Tongue (tissue), 3 donors: ENCODE measurements at places on chromosomes 4 and X.
A peak's percentile ranks its signal among the peaks of the same experiment; 100 is the strongest.

GRCh38 chrX:1751781-1752180, 136.9 kb downstream of the ASMT start:
- DNase-seq, result no peak

- DNase-seq, result peak; percentile 78
Measured at GRCh38 chrX:9538544-9539045, 73.7 kb downstream of the TBL1X start.

DNA sequence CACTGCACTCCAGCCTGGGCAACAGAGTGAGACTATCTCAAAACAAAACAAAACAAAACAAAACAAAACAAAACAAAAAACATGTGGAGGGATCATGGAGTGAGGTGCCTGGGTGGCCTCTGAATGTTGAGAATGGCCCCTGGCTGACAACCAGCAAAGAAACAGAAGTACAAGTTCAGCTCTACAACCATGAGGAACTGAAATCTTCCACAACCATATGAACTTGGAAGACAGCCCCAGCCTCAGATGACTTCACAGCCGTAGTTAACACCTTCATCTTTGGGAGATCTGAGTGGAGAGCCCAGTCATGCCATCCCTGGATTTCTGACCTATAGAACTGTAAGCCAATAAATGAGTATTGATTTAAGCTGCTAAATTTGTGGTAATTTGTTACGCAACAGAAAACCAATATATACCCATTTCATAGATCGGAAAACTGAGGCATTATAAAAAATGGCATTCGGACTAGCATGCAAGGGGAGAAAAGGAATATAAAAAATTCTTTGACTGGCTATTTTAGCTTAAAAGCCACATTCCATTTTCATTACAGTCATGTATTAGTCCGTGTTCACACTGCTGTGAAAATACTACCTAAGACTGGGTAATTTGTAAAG, 138.7 kb upstream of the RAPGEF2 start:
- DNase-seq, result no peak

DNA sequence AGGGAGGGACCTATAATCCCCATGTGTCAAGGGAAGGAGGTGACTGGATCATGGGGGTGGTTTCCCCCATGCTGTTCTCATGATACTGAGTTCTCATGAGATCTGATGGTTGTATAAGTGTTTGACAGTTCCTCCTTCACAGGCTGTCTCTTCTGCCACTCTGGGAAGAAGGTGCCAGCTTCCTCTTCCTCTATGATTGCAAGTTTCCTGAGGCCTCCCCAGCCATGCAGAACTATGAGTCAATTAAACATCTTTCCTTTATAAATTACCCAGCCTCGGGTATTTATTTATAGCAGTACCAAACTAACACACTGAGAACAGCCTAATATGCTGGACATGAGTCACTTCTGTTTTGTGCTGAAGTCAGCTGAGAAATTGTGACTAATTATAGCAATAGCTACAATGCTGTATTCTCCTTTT, 656.9 kb upstream of the CPEB2 start:
- no peak for DNase-seq

DNA sequence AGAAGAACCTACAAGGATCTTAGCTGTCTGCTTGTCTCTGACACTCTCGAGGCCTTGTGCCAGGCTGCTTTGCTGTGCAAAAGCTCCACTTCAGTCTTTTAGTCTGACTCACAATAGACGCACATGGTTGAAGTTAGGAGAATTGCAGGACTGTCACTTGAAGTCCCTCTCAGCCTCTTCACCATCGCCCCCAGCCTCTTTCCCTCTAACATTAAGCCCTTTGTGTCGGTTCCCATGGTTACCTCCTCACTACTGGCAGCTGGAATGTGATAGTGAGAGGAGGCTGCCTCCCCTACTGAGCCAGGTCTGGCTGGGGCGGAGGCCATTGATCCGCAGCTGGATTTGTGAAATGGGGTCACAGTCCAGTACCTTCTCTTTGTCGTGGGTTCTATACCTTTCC, 201.8 kb downstream of the SOWAHB start:
- DNase-seq, result peak; percentile 31

- peak; percentile 88 for DNase-seq
Measured at GRCh38 chr4:10457255-10457801, at the start of gene ZNF518B. TSS of gene ZNF518B (minus strand) at chr4:10457426. CDS start at chr4:10446328, 11,098 bp downstream.

DNA sequence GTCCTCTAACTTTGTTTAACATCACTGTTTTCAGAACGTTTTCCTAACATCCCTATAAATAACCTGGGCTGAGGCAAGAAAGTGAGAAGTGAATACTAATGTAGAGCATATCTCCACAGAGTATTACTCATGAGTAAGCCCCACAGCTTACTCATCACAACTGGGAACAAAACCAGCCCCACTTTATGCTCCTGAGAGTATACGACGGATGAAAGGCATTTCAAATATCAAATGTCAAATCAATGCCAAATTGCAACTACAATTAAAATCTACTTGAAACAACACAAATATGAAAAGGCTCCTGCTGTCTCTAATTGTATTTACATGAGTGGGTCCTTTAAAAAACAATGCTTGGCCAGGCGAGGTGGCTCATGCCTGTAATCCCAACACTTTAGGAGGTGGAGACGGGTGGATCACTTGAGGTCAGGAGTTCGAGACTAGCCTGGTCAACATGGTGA, 41.2 kb downstream of the SH3RF1 start:
- DNase-seq, result no peak

- DNase-seq, result no peak
Measured at GRCh38 chr4:176479767-176480166, 160.0 kb downstream of the SPCS3 start.

DNA sequence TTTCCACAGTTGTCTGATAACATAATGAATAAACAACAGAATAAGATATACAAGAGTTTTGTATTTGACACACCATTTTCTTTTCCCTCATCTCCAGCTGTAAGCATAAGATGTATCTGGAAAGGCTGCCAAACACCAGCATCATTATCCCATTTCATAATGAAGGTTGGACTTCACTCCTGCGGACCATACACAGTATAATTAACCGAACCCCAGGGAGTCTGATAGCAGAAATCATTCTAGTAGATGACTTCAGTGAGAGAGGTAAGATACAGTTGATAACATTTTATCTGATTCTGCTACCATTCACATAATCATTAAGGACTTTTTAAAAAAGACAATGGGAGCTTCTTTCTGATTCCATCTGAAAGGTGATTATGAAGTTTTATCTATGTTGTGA, 535.2 kb downstream of the GALNTL6 start:
- DNase-seq, result no peak
